HFF-Myc (cell line): ENCODE measurements at places on chromosomes 13 and 19.

- DNase-seq, result no peak
Observed at GRCh38 chr19:55383279-55384130, 587 bp downstream of the TMEM238 start.

DNA sequence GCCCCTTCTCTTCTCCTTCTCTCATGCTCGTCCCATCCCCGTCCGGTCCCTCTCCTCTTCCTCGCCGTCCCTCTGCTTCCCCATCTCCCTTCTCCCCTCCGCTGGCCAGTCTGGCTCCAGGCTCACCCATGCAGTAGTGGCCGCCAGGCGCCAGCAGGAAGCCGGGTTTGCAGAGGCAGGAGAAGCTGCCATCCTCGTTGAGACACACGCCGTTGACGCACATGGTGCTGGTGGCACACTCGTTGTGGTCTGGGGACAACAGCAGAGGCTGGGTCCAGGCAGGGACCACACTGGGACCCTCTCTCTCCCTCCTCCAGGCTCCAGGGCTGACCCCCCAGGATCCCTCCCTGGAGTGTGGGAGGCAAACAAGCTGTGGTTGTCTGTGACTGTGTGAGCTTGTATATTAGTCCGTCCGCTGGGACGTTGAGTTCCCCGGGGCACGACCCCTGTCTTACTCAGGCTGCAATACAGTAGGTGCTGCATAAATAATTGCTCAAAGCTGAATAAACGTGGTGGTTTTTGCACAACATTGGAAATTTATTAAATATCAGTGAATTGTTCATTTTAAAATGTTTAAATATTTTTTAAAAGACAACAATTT is 16.4 kb downstream of the FBN3 start:
- no peak for DNase-seq

DNA sequence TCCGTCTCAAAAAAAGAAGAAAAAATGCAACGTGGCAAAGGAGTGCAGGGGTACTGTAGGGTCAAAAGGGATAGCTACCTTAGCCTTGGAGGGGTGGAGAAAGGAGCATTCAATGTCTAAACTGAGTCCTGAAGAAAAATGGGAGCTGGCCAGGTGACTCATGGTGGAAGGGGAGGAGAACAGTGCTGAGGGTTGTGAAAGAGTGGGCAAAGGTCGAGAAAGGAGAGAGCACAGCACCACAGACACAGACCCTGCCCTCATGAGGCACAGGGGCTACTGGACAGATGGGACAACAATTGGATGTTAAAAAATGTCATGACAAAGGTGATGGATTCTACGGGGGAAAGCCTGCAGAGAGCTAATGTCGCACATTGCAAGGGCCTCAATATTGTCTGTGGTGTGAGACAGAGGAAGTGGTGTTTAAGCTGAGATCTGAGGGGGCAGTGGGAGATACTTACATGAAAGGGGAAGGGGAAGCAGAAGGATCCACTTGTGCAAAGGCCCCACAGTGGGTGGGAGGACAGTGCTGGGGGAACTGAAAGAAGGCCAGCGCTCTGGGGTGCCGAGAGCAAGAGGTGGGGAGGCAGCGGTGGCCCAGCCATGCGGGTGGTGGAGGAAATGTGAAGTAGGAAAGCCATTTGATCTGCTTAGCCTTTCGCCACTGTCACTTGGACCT is 42.9 kb upstream of the URAD start:
- no peak for DNase-seq

- DNase-seq, result no peak
Observed at GRCh38 chr13:42876887-42877545, 95.6 kb downstream of the FAM216B start.

DNA sequence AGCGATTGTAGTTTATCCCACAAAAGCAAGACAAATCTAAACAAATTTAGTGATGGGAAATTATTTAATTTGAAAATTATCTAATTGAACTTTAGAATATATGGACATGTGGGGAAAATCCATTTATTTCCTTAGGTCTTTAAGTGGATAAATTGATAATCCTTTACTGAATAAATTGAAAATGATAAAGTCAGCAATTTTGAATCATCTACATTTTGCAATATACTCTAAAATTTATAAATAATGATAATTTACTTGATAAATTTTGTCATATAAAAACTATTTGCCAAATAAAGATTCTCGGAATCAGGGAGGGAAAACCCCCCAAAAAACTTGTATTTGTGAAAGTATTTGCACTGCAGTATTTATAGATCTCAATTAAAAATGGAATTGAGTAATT is 875.3 kb upstream of the SLITRK5 start:
- DNase-seq, result no peak

GRCh38 chr13:60933638-60934037 is 482.0 kb downstream of the PCDH20 start:
- no peak for DNase-seq

DNA sequence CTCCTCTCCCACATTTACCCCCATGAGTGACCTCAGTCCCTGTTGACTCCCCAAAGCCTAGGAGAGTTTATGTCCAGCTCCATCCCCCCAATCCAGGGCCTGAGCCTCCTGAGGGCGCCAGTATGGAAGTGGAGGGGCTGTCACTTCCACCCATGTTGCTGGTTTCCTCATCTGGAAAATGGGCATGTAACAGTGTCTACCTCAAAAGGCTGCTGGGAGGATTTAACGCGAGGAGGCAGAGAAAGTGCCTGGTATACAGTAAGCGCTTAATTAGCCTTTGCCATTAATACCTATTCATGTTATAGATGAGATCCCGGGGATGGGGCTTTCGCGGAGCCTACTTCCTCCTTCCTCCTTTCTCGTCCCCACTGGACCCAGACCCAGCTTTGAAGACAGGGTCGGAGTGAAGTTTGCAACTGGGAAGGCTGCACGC is 476 bp downstream of the TYK2 start:
- DNase-seq, result no peak
